ENCODE measurements at places on chromosomes 13 and 19.

GRCh38 chr13:30364876-30365275 is 57.4 kb upstream of the UBE2L5 start:
- no peak for DNase-seq

DNA sequence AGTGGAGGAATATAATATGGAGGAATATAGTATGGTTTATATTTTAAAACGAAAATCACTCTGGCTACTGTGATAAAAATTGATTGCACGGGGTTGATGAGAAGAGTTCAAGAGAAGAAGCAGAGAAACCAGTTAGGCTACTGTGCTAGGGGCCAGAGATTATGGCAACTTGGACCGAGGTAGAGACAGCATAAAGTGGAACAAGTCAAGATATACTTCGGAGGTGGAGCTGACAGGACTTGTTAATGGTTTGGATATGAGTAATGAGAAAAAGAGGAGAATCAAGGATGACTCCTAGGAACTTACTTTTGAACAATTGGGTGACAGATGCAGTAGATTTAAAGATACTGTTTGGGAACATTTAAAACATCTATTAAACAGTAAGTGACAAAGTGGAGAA is 6.6 kb upstream of the WDFY2 start:
- no peak for DNase-seq

DNA sequence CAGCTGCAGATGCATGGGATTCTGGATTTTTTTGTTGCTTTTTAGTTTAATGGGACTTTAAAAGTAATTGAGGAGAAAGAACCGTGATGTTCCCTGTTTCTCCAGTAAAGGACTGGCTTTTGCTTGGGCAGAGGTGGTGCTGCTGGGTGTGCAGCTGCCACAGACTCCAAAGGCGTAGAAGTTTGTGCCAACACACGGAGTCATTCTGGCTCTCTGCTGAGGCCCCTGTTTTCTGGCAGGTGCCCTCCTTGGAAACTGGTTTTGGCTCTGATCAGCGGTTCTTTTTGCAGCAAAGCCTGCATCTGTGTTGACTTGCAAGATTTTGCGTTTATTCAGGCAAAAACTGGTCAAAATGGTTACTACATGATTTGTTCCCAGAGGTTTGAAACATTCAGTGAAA is 16.0 kb upstream of the QTRT1 start:
- DNase-seq = no peak

GRCh38 chr19:45418802-45419201 is 4.9 kb downstream of the ERCC1 start:
- DNase-seq = no peak

DNA sequence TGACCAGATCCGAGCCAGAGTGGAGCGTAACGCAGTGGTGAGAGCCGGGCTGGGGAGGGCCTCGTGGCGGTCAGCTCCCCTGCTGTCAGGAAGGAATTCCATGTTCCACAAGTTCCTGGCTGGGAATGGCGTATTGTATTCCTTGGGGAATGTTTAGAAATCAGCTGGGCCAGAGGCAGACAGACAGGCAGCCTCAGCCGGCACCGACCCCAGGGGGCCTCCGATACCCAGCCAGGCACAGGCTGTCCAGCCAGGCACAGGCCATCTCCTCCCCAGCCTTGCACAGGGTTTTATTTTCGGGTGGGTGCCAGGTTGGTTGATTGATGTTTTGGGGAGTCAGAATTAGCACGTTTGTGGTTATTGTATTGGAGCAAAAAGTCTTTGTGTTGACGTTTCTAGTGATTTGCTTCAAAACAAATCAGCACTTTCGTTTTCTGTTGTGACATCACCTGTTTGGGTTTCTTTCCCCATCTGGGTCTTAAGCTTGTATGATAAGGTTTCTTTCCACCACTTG is 126.6 kb upstream of the MCF2L start:
- DNase-seq = no peak

DNA sequence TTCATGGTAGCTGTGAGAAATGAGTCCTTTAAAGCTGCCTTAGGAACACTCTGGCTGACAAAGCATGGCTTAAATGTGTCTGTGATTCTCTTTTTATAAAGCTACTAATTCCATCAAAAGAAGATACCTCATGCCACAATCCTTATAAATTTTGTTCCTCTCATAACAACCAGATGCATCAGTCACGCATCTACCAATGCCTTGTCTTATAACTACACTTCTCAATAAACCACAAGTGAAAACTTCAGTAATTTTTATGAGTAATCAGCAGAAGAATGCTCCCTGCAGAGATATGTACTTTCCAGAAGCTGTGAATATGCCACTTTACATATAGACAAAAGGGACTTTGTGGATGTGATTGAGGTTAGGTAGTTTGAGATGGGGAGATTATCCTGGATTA is 147.8 kb downstream of the SUCLA2 start:
- no peak for DNase-seq

GRCh38 chr13:108833531-108833930 is 204.1 kb downstream of the MYO16 start:
- no peak for DNase-seq

DNA sequence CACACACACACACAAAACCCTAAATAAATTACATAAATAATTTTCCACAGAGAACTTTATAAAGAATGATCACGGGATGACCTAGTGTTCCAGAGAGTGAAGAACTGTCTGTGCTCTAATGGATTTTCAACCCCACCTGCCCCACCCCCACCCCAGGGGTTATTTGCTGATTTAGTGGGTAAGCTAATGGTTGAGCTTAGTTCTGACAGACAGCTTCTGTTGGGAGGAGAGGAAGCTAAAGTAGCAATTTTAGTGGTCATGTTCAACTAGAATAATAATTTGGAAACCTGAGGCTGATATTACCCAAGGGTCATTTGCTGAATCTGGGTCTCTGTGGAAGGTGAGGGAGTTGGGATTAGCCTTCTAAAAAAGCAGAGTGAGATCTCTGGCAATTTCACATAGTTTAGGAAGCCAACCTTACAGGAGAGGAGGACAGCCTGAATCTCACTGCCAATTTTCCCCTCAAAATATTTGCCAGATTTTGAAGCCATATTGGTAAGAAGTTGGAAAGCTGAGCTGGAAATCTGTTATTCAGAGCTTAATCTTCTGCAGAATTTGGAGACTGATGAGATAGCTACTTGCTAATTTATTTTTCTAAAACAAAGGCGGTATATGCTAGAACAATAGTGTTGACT is 68.7 kb downstream of the POSTN start:
- no peak for DNase-seq
